Fibroblast of skin of left quadriceps (primary cell): ENCODE measurements at places on chromosomes 4 and X.

- DNase-seq = no peak
These were observed 27.9 kb downstream of the SLC4A4 start for GRCh38 chr4:71366766-71367165.

GRCh38 chrX:9498236-9498635 is 33.4 kb downstream of the TBL1X start:
- no peak for DNase-seq

DNA sequence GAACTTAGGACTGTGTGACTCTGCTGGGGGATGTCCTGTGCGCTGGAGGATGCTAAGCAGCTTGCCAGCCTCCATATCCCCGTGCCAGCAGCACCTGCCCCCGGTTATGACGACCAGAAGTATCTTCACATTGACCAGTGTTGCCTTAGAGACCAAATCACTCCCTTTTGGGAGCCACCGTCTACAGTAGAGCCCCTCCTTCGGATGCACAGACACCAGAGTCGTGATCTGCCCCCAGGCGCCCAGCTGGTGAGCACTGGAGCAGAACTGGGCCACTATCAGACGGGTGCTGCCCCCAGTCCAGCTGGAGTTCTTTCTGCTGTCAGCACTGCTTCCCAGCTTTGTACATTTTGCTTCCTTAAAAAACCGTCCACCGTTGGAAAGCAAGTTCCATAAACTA is 30.0 kb upstream of the TADA2B start:
- no peak for DNase-seq

DNA sequence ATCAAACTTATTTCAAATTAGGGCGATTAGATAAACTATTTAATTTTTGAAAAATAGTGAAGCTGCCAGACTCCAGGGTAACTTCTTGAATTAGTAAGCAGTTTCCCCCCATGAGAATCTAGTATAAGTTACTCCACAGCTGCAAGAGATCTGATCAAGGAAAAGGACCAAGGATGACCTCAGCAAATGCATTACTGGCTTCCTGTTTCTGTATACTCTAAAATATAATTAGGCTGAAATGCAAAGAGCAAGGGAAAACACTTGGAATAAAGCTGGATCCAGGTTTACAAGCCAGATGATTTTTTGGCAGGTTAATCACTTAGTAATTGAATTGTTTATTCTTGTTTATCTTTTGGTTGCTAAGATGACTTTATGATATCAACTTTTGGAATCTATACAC is 13.4 kb upstream of the P2RY10 start:
- DNase-seq = no peak

DNA sequence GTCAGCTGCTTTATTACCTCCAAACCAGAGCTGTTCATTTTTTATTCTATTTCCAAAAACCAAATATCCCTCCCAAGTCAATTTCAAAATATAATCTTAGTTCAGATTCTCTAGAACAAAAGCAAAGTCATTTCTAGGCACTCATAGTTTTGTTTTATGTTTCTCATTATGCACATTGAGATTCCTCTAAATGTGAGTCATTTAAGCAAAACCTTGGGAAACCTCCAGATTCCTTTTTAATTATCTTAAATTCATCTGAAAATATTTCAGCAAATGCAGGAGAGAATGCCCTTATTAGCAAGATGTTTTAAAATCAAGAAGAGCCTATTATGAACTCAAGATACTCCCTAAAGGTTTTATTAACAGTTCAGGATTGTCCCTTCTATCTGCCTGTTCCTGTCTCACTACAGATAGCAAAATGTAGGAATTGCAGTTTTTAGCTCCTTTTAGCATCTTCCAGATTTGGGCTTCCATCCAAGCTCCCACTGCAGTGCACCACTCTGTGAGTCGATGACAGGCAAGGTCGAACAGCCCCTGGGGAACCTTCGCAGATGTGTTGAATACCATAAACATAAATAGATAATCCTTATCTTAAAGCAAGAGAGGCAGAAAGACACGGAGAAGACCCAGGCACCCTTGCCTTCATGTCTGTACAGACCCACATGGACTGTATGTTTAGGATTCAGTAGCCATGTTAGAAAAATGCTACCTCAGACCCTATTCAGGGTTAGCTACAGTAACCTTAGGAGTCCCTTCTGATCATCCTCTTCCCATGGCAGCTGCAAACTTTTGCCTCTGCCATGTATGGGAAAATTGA is 11.3 kb upstream of the SLC9A7 start:
- DNase-seq = peak; percentile 66

DNA sequence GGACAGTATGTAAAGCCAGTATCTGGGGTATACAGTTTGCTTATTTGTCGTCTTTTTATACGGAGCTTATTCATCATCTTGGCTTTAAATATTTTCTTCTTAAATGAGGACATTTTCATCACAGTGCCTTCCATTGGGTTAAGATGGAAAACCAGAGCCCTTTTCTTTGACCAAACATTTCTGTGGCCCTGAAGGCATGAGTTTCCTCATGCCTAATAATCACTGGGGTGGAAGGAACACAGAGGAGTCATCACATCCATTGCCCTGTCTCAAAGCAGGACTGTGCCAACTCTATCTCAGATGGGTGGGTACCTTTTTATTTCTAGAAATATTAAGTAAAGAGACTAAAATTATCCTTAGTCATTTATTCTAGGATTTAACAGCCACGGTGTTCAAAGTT is 40.0 kb downstream of the CHRDL1 start:
- no peak for DNase-seq
